ENCODE measurements at places on chromosomes 5 and 9. TPM values are rescaled to one million over a fixed set of nuclear protein-coding genes. Genes with fewer than 3 reads are reported as not detected.

DNA sequence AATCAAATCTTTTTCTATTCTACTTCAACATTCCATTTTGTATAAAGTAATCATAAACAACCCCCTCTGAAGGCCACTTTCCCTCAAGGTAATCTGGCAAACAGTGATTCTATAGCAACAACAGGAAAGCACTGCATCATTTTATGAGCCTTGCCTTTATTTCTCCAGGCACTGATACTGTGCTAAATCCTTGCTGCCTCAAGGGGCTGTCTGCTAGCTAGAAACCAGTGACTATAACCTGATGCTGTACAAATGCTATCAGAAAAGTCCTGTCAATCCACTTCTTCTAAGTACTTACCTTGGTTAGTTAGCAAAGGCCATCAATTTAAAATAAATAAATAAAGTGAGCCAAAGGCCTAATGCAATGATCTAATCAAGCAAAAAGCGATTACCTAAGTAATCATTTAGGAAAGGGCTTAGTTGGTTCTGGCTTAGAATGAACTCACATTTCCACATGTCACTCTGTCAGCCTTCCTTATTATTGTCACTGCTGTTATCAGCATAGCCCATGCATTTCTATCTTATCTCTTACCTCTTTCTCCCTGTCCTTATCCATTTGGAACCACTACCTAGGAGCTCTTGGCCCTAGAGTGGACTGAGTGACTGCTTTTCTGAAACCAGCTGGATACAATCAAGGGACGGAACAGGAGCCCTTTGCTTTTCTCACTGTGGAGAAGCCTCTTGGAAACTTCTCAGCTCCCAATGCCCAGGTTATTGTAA is 246.1 kb upstream of the MEF2C start:
- no peaks in the 10 kb centered on the region for H3K36me3 ChIP-seq
- no peak overlapping the region for H3K27ac ChIP-seq
- no peaks in the 10 kb centered on the region for H3K27me3 ChIP-seq

- no peak overlapping the region for H3K27ac ChIP-seq
- H3K36me3 ChIP-seq: peaks cover 1% of the 10 kb centered on the region
- no peak for DNase-seq
- H3K4me3 ChIP-seq: no peak overlapping the region
Measured at GRCh38 chr9:4148751-4149150, 151.1 kb downstream of the GLIS3 start.

GRCh38 chr5:145510769-145511168 is 324.4 kb downstream of the PRELID2 start:
- H3K27me3 ChIP-seq: no peaks in the 10 kb centered on the region
- H3K36me3 ChIP-seq: no peaks in the 10 kb centered on the region
- H3K27ac ChIP-seq: no peak overlapping the region
- DNase-seq: no peak

DNA sequence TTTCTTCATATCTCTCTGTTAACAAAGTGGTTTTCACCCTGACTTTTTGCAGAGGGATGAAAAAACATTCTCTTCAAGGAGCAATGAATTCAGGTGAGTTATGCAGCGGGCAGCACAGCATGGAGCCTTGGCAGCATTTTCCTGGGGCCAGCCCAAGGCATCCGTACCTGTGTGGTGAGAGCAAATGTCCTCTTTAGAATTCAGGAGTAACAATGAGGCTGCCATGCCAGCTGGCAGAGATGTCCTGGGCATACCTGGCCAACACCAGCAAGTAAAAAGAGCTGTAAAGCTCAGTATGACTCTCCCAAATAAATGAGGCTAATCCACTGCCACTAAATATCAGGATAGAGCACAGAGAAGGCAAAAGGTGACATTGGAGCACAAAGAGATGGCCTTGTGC is 277.6 kb upstream of the TRPC7 start:
- H3K4me3 ChIP-seq: no peak overlapping the region
- H3K4me1 ChIP-seq: no peaks in the 10 kb centered on the region
- H3K27ac ChIP-seq: no peak overlapping the region
- no peaks in the 10 kb centered on the region for H3K27me3 ChIP-seq
- no peak for DNase-seq

DNA sequence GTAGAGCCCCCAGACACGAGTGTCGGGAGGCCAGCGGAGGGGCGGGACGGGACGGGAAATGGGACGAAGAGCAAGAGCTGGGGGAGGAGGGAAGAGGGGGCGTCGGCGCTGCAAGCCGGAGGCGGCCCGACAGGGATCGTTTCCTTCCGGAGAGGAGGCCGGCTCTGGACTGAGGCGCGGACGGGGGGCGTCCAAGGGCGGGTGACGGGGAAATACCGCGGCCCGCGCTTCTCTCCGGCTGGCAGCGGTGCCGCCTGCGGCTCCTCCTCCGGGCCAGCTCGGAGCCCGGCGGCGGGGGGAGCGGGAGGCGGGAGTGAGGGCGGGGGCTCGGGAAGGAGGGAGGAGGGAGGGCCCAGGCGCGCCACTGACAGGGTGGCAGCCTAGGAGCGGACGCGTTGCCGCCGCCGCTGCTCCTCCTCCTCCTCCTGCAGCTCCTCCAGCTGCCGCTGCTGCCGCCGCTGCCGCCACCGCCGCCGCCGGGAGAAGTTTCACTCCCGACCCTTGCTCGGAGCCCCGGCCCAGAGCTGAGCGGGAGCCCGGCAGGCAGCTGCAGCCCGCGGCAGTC is at the start of gene CHSY3:
TSS of gene CHSY3 (plus strand) at position 364 of the 565 bp plus-strand sequence.
- no peaks in the 10 kb centered on the region for H3K36me3 ChIP-seq
- H3K27me3 ChIP-seq: peaks cover 5% of the 10 kb centered on the region

- no peaks in the 10 kb centered on the region for H3K36me3 ChIP-seq
- H3K4me3 ChIP-seq: no peak overlapping the region
- no peaks in the 10 kb centered on the region for H3K27me3 ChIP-seq
- DNase-seq: no peak
Measured at GRCh38 chr5:35622974-35623373, 5.3 kb downstream of the SPEF2 start.

DNA sequence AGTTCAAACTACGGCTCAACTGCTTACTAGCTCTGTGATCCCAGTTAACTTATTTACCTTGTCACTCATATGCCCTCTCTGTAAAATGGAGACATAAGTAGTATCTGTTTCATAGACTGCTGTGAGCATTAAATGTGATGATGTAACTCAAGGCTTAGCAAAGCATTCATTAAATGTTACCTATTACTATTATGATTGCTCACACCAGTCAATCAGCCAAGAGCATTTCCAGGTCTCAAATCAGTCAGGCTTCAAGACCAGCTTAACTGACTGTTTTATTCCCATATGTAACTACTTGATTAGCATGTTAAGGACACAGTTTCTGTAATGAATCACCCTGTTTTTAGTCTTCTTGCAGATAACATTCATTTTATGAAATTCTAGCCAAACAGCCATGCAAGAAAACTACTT is 413.3 kb downstream of the MLLT3 start:
- no peaks in the 10 kb centered on the region for H3K4me1 ChIP-seq
- H3K36me3 ChIP-seq: no peaks in the 10 kb centered on the region
- H3K27ac ChIP-seq: no peak overlapping the region
- H3K4me3 ChIP-seq: no peak overlapping the region

DNA sequence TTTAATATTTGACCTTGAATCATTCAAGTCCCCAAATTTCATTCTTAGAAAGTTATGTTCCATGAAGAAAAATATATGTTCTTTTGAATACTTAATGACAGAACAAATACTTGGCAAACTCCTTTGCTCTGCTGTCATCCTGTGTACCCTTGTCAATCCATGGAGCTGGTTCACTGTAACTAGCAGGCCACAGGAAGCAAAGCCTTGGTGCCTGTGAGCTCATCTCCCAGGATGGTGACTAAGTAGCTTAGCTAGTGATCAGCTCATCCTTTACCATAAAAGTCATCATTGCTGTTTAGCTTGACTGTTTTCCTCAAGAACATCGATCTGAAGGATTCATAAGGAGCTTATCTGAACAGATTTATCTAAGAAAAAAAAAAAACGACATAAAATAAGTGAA is 65.4 kb downstream of the WDR41 start:
- peak; percentile 53 for DNase-seq
- H3K27ac ChIP-seq: no peak overlapping the region
- no peaks in the 10 kb centered on the region for H3K36me3 ChIP-seq
- H3K4me3 ChIP-seq: no peak overlapping the region
- H3K27me3 ChIP-seq: no peaks in the 10 kb centered on the region

- no peaks in the 10 kb centered on the region for H3K36me3 ChIP-seq
- H3K27me3 ChIP-seq: peaks cover 14% of the 10 kb centered on the region
- H3K4me3 ChIP-seq: no peak overlapping the region
- DNase-seq: no peak
Measured at GRCh38 chr5:1657161-1657741, 133.5 kb upstream of the LPCAT1 start.

GRCh38 chr9:129068990-129069861 is 11.7 kb upstream of the DOLPP1 start:
- H3K4me3 ChIP-seq: no peak overlapping the region
- H3K27ac ChIP-seq: no peak overlapping the region
- DNase-seq: no peak

SLC45A2 gene
- total RNA-seq: under 0.01 TPM

HAPLN1 gene
- not detected for total RNA-seq

BTNL3 gene
- not detected for total RNA-seq

MYOZ3 gene
- 0.77 TPM for total RNA-seq

SLC25A2 gene
- not detected for total RNA-seq

PCDHA1 gene
- under 0.01 TPM for total RNA-seq

NRARP gene
- not detected for total RNA-seq
